ENCODE measurements at places on chromosomes 12 and 14. TPM values are rescaled to one million over a fixed set of nuclear protein-coding genes. Genes with fewer than 3 reads are reported as not detected.
A peak's percentile ranks its signal among the peaks of the same experiment; 100 is the strongest.

CCDC38 gene
- polyA plus RNA-seq: 0.03 TPM

FLVCR2 gene
- 3.1 TPM for polyA plus RNA-seq

FBXL14 gene
- 9.0 TPM for polyA plus RNA-seq

OR11H6 gene
- not detected for polyA plus RNA-seq

FITM1 gene
- 276 TPM for polyA plus RNA-seq

COX8C gene
- polyA plus RNA-seq: not detected

DNA sequence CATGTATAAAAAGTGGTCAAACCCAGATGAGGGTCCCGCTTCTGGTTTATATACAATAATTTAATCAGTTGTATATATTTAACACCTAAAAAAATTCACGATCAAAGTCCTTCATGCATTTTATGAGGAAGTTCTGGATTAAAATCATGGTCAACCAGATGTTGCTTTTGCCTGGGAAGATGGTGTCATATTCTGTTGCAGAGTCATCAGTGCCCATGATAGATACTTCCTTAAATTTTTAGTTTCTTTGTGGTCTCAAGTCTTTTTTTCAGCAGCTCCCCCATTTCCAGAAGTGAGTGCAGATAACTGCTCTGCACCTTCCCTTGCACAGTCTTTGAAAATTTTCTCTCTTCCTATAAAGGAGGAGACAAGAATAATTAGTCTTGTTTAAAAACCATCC is 16.1 kb downstream of the ERP29 start:
- no peak for DNase-seq

DNA sequence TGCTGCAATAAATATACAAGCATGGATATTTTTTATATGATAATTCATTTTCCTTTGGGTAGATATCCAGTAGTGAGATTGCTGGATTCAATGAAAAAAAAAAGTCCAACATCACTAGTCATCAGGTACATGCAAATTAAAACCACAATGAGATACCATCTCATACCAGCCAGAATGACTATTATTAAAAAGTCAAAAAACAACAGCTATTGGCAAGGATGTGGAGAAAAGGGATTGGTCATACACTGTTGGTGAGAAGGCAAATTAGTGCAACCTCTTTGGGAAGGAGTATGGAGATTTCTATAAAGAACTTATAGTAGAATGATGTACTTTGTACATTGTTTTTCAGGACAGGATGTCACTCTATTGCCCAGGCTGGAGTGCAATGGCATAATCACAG is 531.2 kb upstream of the MGAT4C start:
- DNase-seq: no peak

DNA sequence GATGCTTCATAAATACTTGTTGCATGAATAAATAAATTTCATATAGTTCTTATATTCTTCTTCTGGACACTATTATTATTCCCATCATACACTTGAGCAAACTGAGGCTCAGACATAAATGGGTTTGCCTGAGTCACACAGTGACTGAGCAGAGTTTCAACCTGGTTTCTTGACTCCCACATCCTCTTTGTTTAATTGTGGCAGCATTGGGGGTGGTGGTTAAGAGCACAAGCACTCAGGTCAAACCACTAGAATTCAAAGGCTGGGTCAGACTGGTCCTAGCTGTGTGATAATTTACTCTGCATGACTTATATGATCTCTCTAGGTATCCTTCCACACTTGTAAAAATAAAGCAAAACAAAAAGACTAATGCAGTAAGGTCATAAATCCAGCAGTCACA is 274.9 kb upstream of the SRRM4 start:
- no peak for DNase-seq

DNA sequence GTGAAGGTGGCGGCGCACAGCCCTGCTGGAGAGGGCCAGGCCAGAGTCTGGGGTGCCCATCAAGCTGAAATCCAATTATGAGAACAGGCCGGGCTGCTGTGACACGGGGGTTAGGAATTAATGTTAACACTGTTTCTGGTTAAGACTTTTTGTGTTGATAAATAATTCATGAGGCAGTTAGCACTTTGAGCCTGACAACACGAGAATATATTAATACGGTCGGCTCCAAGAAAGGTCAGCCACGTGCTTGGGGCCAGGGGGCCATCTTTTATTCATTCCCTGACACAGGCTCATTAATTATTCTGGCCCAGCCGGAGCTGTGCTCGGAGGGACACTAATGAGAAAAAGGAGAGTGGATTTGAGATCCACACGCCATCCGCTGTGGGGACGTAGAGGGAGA is 45.1 kb downstream of the FBRSL1 start:
- no peak for DNase-seq

- no peak for DNase-seq
These were observed 126.6 kb downstream of the ZNF664 start for GRCh38 chr12:124099661-124100060.

DNA sequence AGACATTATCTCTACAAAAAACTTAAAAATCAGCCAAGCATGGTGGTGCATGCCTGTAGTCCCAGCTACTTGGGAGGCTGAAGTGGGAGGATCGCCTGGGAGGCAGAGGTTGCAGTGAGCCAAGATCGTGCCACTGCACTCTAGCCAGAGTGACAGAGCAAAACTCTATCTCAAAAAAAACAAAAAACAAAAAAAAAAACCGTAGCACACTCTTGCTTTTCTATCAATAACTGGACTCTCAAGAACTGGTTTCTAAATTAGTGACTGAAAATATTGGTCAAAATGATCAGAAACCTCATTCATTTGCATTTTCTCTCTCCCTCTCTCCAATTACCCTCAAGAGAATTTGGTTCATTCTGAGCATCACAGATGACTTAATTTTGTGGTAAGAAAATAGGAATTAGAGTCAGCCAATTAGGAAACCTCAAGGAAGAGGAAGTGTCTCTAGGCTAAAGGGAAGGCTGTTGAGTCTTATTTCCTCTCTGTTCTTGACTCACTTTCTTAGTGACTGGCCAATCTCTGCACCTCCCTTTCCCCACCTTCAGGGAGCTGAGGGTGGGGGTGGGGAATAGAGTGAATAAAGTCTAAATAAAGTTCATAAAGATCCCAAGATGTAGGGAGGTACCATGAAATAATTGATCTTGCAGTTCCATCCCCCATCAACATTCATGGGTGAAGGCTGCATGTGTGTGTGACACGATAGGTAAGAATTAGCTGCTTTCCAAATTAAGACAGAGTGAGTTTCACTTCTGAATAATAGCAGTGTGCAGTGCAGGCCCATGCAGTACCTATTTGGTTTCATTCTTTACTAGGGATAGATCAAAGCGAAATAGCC is 6.8 kb upstream of the PSMA6 start:
- no peak for DNase-seq

DNA sequence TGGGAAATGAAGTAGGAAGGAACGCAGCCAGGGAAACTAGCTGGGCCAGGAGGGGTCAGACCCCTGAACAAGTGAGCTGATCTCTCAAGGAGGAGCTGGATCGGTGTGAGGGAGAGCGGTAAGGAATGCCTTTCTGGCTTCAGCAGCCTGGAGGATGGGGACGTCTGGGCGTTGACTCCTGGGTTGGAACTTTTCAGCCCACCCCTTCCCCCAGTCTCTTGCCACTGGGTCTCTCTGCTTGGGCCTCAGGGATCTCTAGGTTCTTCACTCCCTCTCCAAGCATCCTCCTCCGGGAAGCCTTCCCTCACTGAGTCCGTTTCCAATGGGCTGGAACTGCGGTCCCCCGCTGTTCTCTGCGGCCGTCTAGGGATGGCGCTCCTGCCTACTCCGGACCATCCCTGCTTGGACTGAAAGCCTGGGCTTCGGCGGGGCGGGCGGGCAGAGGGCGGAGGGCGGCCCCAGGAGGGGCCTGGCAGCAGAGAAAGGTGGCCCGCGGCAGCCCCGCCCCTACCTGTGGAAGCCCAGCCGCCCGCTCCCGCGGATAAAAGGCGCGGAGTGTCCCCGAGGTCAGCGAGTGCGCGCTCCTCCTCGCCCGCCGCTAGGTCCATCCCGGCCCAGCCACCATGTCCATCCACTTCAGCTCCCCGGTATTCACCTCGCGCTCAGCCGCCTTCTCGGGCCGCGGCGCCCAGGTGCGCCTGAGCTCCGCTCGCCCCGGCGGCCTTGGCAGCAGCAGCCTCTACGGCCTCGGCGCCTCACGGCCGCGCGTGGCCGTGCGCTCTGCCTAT is at the start of gene KRT7:
TSS of gene KRT7 (plus strand) at position 570 of the 788 bp plus-strand sequence. CDS start at position 624, 54 bp downstream.
- peak; percentile 45 for DNase-seq

DNA sequence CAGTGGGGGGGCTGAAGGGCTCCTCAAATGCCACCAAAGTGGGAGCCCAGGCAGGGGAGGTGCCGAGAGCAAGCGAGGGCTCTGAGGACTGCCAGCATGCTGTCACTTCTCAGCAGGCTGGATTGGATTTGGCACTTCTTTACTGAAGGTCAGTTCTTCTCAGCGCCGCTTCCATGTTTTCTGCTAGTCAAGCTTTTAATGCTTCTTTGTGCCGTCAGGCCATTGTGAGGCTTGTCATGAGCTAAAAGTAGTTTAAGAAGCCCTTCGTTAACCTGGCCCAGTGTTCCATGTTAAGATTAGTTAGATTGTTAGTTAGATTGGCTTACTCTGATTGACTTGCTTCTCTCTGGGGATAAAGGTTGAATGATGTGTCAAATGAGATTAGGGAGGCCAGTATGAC is 13.4 kb downstream of the GABARAPL1 start:
- DNase-seq: no peak

GRCh38 chr12:17301544-17301943 is 695.6 kb upstream of the LMO3 start:
- DNase-seq: no peak

DNA sequence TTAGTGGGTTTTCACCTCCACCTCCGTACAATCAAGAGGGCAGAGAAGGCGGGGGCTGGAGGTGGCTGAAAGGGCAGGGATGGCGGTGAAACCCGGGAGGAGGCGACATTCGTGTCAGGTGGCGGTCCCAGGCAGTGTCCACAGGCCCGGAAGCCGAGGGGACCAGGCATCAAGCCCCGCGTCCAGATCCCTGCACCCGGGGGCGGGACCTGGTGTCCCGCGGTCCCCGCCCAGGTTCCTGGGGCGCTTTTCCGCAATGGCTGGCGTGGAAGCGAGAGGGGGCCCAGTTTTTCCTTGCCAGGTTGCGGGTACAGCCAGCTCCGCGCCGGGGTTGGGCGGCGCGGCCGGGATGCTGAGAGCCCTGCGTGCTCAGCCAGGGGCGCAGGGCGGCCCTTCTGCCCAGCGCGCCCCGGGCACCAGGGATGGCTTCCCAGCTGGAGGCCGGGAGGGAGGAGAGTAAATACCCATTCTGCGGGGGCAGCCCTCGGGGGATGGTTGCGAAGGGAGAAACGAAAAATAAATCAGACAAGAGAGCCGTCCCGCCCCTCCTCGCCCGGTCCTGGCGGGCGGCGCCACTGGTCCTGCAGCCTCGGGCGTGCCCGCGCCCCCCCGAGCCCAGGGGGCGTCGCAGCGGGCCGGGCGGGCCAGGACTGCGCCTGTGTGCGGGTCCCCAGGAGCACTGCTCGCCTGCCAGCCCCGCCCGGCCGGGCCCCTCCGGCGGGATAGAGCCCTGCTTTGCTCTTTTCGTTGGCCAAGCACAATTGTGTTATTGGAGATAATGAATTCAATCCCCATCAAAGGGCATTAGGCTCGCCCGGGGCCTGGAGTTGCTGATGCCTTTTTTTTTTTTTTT is 11.5 kb downstream of the FOXA1 start:
- DNase-seq: no peak

DNA sequence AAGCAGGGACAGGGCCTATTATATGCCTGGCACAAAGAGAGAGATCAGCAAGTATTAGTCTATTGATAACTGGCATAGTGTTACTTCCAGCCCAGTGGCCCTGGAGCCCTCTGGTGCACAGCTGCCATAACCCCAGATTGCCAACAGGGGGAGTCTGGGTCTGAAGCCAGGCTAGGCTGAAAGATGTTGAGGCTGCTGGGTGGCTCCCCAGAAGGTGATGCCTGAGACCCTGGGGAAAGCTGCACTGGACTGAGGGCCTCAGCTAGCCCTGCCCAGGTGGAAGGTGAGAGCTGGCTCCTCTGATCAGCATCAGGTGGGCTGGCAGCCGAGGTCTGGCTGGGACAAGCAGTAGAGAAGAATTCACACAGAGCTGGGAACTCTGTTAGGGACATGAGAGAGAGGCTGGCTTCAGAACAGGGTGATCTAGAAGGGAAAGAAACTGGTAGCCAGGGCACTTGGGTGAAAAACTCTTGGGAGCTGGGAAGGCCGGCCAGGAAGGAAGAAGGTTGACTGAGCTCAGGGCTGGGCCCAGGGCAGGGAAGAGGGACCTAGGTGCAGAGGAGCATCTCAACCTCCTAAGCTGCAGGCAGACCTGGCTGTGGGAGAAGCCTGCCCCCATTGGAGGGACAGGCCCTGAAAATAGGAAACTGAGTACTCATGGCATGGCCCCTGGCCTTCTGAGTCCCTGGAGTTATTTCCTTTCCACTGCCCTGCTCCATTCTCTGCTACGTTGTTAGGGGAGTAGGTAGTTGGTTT is 3.9 kb downstream of the GZMH start:
- DNase-seq: no peak

DNA sequence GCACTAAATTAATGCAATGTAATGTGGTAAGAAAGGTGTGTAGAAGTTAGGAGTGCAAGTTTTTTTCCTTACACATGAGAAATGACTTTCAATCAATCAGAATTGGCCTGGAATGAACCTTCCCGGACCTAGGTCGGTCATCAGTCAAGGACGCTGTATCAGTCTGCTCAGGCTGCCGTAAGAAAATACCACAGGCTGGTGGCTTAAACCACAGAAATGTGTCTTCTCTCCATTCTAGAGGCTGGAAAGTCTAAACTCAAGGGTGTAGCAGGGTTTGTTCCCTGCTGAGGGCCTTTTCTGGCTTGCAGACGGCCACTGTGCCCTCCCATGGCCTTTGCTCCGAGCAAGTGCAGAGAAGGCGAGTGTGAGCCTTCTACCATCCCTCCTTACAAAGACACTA is 86.6 kb upstream of the DYNC1H1 start:
- no peak for DNase-seq

- DNase-seq: no peak
These were observed 67.1 kb downstream of the TUNAR start for GRCh38 chr14:95943699-95944098.

DNA sequence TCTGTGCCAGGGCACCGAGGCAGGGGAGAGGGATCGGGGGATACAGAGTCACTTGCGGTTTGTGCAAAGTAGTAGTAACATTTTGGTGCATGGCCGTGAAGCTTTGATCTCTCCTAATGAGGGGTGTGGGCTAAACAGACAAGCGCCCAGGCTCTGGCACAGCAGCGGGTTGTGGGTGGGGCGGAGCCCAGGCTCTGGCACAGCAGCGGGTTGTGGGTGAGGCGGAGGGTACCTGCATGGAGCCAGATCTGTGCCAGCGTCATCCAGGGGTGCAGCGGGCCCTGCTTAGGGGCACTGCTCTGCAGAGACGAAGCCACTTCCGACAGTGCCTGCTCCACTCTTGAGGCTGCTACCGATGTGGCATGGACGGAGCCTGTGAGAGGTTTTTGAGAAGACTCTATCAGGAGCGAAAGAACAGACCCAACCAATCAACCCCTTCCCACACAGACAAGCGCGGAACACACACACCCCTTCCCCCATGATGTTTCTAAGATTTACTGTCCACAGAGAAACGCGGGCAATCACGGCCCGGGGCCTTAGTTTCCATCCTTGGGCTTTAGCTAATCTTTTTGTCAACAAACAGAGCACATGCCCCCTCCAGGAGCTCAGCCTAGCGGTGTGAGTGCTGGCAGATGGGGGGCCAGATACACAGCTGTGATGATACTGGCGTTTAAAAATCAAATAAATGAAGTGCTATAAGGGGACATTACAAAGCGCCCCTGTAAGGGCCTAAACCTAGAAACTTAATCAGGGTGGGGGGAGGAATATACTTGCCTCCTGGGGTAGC is 196.6 kb downstream of the CALM1 start:
- DNase-seq: no peak

Data from heart left ventricle (tissue), 16 donors.